ENCODE measurements at places on chromosomes 2 and 18.
A peak's percentile ranks its signal among the peaks of the same experiment; 100 is the strongest.

GRCh38 chr2:230262246-230262645 is 36.7 kb downstream of the SP140 start:
- no peak for DNase-seq

- no peak for DNase-seq
Observed at GRCh38 chr18:23263551-23264235, 128.4 kb downstream of the CABLES1 start.

- DNase-seq, result no peak
Observed at GRCh38 chr2:54952425-54952824, 97.8 kb downstream of the RTN4 start.

DNA sequence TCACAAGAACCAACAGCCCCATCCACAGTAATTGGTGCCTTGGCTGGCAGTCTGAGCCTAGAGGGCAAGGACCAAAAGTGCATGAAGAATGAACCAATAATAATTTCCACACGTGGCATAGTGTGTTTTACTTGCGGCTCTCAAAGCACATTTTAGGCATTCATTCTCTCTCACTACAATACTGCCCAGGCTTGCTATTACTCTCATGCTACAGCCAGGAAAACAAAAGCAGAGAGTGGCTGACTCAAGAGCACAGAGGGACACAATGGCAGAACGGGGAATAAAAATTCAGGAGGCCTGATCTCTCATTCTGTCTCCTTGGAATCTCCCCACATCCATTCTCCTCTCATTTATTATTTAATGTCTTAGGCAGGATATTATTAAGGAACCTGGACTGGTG is 57.0 kb upstream of the NOL4 start:
- DNase-seq, result peak; percentile 35

- DNase-seq, result no peak
Observed at GRCh38 chr2:106158871-106159270, 35.2 kb downstream of the UXS1 start.

- peak; percentile 96 for DNase-seq
Observed at GRCh38 chr2:179273461-179273962, 8.9 kb upstream of the SESTD1 start.

GRCh38 chr2:28656937-28657615 is 94.6 kb upstream of the PPP1CB start:
- no peak for DNase-seq

DNA sequence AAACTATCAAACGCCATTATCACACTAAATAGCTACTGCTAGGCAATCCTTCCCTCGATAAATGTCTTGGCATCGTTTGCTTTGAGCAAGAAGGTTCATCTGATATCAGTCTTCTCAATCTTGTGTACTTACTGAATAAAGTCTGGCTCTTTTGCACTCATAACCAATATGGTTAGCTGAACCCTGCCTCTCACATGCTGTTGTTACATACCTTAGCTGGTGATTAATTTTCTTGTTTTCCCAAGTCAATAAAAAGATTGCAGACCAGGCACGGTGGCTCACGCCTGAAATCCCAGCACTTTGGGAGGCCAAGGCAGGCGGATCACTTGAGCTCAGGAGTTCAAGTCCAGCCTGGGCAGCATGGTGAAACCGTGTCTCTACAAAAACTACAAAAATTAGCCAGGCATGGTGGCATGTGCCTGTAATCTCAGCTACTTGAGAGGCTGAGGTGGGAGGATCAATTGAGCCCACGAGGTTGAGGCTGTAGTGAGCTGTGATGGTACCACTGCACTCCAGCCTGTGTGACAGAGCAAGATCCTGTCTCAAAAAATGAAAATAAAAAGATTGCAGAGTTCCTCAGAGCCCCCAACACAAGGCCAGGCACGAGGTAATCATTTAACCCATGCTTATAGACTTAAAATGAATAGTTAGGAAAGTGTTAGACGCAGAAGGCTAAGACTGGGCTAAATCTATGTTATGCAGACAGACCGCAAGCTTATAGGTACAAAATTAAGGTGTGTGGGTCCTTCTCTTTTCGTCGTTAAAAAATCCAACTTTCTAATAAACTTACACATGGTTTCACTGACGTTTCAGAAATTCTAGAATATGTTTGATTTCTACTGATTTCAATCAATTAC is 177.5 kb downstream of the ALPK2 start:
- no peak for DNase-seq

GRCh38 chr2:128662051-128662471 is 343.4 kb upstream of the HS6ST1 start:
- DNase-seq, result no peak

DNA sequence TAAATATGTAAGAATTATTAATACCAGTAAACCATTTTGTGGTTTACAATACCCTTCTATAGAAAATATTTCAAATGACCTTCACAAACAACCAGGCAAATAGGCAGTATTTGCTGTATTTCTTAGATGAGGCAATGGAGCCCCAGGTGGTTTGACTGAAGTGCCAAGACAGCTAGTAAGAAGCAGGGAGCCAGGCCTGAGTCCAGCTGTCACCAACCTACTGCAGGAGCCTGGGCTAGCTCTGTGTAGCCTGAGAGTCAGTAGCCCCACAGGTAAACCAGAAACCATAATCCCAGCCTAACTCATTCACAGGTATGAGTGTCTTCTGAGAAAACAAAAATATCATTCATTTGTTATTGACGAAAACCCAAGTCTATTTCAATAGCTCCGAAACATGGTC is 45.6 kb downstream of the TRIB2 start:
- no peak for DNase-seq

DNA sequence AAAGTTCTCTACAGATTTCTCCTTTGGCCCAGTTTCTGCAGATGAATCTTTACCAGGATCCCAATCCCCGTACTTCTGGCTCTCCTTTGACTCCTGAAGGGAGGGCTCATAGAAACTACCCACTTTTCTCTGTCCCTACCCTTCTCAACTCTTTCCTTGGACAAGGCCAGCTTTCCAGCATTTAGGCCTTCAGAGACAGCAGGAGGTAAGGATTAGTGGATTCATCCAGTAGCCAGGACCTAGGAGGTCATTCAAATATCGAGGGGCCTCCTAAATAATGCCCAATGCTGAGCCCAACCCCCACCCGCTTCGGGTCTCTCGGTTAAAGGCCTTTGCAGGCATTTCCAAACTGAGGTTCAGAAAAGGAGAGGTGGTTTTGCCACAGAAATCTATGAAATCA is 4.8 kb upstream of the ZNF532 start:
- DNase-seq, result no peak

DNA sequence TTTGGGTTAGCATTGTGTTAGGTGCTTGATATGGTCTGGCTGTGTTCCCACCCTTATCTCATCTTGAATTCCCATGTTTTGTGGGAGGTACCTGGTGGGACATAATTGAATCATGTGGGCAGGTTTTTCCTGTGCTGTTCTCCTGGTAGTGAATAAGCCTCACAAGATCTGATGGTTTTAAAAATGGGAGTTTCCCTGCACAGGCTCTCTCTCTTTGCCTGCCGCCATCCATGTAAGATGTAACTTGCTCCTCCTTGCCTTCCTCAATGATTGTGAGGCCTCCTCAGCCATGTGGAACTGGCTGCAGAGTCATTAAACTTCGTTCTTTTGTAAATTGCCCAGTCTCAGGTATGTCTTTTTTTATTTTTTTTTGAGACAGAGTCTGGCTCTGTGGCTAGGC is 2.8 kb downstream of the MSH2 start:
- no peak for DNase-seq

DNA sequence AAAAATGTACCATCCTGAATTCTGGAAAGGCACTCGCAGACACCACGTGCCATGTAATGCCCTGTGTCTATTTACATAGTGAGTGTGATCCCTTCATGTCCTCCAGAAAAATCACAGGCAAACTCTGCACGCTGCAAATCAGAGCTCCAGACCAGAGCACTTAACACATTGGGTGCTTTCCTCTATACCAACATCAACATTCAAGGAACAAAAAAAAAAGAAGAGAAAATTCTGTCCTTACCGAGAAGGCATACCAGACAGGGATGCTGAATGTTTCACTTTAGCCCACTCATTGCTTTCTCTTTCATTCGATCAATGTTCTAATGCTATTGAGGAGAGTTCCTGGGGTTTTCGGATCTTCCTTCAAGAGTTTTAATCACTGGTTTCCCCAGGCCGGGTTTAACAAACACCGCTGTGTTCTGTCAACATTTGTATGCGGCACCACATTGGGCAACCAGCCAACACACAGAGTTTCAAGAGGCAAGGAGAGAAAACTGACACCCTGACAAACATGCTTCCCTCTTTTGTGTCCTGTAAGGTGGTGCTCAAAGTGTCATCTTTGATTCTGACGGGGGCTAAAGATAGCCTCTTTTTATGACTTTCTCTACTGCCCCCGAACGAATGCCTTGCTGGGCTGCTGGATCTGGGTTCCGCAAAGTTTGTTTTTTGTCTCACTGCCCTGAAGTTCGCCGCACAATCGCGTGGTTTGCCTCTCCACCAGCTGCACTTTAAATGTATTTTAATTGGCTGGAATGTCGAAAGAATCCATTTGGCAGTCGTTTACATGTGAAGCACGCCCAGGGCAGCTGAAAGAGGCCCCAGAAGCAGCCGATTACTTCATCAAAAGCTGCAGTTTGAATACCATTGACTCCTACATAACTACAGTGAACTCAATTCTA is 106.4 kb upstream of the NCKAP5 start:
- DNase-seq, result peak; percentile 81

DNA sequence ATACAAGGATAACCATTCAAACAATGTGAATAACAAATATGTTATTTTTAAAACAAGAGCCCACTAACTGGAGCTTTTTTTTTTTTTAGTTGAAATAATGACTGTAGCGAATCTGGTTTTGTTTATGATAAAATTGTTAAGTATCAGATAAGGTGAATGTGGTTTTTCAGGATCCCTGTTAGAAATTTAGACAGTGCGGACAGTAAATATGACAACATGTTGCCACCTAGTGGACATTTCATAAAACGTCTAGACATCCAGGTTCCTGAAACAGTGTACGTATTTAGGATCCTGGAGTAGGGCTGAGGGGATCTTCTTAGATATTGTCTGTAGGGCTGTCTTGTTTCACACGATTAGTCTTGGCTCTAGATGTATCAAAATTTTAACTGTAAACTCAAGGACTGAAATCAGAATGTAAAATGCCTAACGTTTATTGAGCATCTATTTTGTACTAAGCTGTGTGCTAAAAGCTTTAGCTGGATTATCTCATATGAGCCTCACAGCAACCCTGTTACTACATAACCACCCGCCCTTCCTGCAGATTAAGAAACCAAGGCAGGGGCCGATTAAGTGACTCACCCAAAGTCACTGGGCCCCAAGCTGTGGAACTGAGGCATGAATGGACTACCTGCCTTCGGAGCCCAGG is 23.9 kb upstream of the CCDC68 start:
- peak; percentile 3 for DNase-seq

DNA sequence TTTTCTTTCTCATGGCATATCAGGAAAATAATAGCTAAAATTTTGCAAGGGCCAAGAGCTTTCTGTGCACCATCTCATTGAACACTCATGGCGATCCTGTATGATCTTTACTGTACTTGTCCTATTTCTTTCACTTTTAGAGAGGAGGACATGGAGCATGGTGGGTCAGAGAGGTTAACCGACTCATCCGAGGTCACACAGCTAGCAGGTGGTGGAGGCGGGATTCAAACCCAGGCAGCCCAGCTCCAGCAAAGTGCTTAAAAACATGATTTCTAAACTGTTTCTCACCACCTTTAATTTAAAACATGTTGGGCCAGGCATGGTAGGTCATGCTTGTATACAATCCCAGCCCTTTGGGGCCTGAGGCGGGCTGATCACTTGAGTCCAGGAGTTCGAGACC is 6.4 kb downstream of the NGEF start:
- no peak for DNase-seq

- DNase-seq, result no peak
Observed at GRCh38 chr18:59983506-59983905, 83.7 kb downstream of the PMAIP1 start.

DNA sequence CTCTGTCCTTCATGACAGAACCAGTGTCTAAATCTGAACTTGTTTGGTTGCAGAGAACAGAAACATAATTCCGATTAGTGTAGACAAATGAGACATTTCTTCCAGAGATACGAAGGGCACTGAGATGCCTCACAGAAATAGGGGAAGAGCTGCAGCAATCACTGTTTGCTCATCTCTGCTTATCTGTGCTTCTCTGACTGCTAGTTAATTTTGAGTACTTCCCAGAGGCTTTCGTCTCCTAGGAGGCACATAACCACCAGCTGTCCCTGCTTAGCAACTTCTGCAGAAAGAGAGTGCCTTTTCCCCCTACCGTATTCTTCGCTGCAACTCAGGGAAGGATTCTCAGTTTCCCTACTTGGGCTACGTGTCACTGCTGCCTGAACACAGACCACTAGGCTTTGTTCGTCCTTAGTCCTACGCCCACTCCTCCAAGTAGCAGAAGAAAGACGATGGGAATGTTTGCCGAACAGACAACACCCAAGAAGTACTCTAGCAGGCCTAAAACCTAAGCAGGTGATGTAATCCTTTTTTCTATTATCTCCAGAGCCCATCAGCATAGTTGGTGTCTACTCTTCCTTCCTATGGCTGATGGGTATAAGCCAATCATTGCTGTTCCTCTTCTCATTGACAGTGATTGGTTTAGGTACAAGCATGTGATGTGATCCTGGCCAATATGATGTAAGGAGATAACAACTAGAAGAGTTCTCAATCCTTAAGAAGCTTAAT is 63.6 kb downstream of the TNP1 start:
- no peak for DNase-seq

DNA sequence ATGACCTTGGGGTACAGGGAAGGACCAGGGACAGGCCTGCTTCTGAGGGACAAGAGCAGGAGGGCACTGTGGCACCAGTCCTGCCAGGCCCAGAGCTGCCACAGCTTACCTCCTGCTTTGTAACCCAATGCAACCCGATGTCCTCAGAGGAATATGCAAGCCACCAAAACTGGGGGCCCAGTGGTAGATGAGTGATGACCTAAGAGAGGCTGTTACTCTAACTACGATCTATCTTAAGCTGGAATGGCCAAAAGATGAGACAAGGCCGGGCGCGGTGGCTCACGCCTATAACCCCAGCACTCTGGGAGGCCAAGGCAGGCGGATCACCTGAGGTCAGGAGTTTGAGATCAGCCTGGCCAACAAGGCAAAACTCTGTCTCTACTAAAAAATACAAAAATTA is 12.8 kb downstream of the CYB5A start:
- DNase-seq, result no peak

GRCh38 chr2:165024199-165024598 is 68.9 kb upstream of the SLC38A11 start:
- DNase-seq, result no peak

DNA sequence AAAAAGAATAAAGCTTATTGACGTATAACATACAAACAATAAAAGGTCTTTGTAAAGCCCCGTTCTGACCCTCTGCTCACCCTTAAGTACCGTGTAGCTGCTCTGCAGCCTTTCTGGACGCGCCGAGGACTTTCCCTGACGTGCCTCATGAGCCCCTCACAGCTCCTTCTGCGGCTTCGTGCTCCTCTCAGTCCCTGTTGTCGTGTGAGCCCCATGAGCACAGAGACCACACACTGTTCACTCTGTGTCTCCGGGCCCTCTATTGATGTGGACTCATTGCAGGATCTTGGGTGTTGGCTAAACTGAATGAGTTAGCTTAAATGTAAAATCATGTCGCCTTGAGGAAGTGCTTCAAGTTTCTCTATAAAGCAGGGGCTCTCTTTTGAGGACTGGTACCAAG is 43.6 kb upstream of the INHBB start:
- no peak for DNase-seq

GRCh38 chr2:37201208-37201607 is 4.9 kb downstream of the CEBPZOS start:
- DNase-seq, result no peak

GRCh38 chr2:176120364-176121189 is 1.9 kb upstream of the HOXD9 start:
- DNase-seq, result no peak

- peak; percentile 46 for DNase-seq
Observed at GRCh38 chr2:20378891-20379519, 28.4 kb upstream of the PUM2 start.

All from NCI-H2029 (cell line).